Stimulated activated CD8-positive, alpha-beta memory T cell treated with anti-CD3 and anti-CD28 coated beads, Interleukin-7, amount 100 ng/mL, for 1 hour (primary cell): ENCODE measurements at places on chromosomes 6 and 20.

- no peak for DNase-seq
Observed at GRCh38 chr6:4907602-4908001, 96.2 kb downstream of the RPP40 start.

GRCh38 chr6:9789201-9789600 lies 625.7 kb downstream of the TFAP2A start:
- DNase-seq = no peak

DNA sequence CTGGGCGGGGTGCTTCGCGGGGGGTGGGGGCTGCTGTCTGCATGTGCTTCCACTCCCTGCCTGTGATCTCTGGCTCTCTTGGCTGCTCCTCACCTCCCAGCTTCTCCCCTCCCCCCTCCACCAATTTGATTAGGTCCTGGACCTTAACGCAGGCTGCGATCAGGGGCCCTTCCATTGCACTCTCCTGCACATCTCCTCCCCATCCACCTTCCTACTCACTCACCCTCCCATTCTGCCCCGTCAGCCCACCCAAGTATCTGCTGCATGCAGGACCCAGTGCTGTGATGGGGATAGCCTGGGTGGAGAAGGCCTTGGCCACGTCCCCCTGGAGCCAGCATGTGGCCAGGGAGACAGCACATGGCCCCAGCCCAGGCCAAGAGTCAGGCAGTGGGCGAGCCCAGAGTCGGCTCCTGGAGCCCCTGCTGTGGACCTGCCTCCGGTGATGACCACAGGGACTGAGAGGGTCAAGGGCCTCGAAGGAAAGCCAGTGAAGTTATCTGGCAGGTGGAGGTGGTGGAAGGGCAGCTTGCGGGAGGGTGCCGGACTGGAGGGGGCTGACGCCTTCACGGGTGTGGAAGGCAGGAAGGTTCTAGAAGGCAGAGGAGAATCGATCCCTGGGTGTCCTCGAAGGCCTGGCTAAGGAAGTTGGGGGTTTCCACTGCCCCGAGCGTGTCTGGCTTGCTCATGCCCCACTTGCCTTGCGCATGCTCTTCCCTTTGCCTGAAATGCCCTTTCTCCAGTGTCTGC lies 40.7 kb downstream of the SRC start:
- no peak for DNase-seq

GRCh38 chr6:111758608-111759329 lies 114.5 kb downstream of the FYN start:
- DNase-seq = no peak

DNA sequence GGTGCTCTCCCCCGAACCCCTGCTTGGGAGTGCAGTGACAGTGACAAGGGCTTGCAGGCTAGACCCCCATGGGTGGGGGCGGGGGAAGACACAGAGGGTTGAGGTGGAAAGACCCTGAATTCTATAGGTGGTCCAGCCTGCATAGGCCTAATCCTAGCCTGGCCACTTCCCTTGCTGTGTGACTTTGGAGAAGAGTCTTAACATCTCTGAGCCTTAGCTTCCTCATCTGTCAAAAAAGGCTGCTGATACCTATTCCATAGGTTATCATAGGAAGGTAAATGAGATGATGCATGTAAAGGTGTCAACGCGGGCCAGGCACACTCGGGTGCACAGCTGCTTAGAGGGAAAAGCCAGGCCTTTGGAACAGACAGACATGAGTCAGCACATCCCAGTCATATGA lies 15.8 kb downstream of the BPIFB4 start:
- no peak for DNase-seq

GRCh38 chr6:106609699-106610098 lies 19.6 kb downstream of the RTN4IP1 start:
- no peak for DNase-seq

GRCh38 chr20:16240355-16240754 lies 332.9 kb downstream of the KIF16B start:
- no peak for DNase-seq

GRCh38 chr6:38320358-38320757 lies 319.4 kb downstream of the BTBD9 start:
- DNase-seq = no peak

- no peak for DNase-seq
Observed at GRCh38 chr20:47201074-47201730, 155.3 kb downstream of the ZMYND8 start.

DNA sequence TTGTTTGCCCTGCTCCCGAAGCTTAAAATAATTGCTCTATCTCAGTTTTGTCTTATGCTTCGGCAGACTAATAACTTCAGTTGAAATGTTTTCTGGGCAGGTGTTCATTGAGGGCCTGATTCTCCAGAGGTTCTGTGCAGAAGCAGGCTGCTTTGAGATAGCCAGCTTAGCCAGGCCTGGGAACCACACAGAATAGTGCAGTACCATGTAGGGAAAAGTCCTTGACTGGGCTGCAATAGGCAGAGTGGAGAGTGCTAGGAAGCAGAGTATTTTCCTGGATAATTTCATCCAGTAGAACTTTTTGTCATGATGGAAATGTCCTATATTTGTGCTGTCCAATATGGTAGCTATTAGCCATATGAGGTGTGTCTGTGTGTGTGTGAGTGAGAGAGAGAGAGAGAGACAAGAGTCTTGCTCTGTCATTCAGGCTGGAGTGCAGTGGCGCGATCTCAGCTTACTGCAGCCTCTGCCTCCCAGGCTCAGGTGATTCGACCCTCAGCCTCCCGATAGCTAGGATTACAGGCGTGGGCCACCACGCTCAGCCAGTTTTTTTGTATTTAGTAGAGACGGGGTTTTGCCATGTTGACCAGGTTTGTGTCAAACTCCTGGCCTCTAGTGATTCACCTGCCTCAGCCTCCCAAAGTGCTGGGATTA lies 15.9 kb downstream of the TOP1 start:
- DNase-seq = no peak

DNA sequence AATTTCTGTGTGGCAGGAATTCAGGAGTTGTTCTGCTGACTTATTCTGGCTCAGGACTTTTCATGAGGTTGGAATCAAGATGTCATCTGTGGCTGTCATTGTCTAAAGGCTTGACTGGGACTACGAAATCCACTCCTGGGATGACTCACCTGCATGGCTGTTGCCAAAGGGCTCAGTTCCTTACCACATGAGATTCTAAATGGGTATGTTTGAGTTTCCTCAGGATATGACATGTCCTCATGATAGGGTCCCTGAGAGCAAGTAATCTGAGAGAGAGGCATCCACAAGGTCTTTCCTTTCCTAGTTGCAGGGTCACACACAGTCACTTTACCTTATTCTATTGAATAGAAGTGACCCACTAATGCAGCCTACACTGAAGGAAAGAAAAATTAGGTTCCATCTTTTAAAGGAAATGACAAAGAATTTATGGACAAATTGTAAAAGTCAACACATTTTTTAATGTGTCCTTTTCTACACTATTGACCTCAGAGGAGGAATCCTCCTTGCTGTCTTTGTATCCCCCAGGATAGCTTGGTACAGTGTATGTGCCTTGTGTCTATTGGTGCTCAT lies 1025.0 kb upstream of the GJE1 start:
- no peak for DNase-seq
